ENCODE measurements at places on chromosomes 7 and 10. TPM values are rescaled to one million over a fixed set of nuclear protein-coding genes. Genes with fewer than 3 reads are reported as not detected.

Gene PNLIP
- total RNA-seq: not detected

DNA sequence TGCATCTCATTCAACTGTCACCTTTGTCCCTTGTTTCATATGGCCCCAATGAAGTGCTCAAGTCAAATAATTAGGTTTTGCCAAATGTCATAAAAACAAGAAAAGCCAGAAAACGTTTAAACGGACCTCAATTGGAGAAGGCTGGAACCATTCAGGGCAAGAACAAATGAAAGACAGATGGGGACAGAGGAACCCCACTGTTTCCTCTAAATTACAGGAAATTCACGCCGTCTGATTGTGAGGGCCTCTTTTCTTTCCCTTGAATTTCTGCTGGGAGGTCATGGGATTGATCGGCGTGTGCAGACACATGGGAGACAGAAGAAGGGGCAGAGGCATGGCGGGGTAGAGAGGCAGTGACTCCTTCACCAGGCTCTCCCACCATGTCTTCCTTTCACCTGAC, 656.4 kb downstream of the KCNMA1 start:
- no peaks in the 10 kb centered on the region for H3K27me3 ChIP-seq
- no peak overlapping the region for H3K27ac ChIP-seq
- H3K4me1 ChIP-seq: peaks cover 40% of the 10 kb centered on the region
- no peak overlapping the region for H3K4me3 ChIP-seq

Gene LRRD1
- total RNA-seq: not detected

- no peak overlapping the region for H3K27ac ChIP-seq
- H3K4me1 ChIP-seq: peaks cover 6% of the 10 kb centered on the region
- no peak overlapping the region for H3K4me3 ChIP-seq
Measured at GRCh38 chr7:36982766-36983165, 258.5 kb upstream of the AOAH start.

DNA sequence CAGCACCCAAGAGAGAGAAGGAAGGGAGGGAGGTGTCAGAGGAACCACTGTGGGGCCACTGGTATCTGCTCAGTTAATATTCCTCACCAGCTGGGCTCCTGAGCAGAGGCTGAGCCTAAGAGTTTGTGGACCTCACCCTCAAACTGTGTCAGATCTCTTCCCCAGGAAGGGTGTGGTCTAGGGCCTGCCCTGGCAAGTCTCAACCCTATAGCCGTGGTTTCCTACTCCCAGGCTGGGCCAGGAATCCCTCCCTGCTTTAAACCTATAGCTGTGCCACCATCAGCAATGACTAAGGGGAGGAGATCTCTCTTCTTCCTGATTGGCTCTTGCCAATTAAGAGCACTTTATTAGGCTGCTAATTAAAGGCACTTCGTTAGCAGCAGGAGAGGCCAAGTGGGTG, 29.9 kb downstream of the POLL start:
- peak; percentile 69 for DNase-seq
- no peaks in the 10 kb centered on the region for H3K27me3 ChIP-seq
- H3K4me1 ChIP-seq: peaks cover 7% of the 10 kb centered on the region
- H3K27ac ChIP-seq: no peak overlapping the region

GRCh38 chr7:14606101-14606500, 296.4 kb downstream of the DGKB start:
- H3K27ac ChIP-seq: no peak overlapping the region
- no peak overlapping the region for H3K4me3 ChIP-seq
- peaks cover 5% of the 10 kb centered on the region for H3K27me3 ChIP-seq
- DNase-seq: no peak

GRCh38 chr10:63543576-63543962, 22.4 kb downstream of the REEP3 start:
- peaks cover 13% of the 10 kb centered on the region for H3K36me3 ChIP-seq
- peak overlapping the region; percentile 76 for H3K27ac ChIP-seq
- no peak overlapping the region for H3K4me3 ChIP-seq
- DNase-seq: no peak

Gene HMX3
- total RNA-seq: not detected

- no peaks in the 10 kb centered on the region for H3K27me3 ChIP-seq
- no peak overlapping the region for H3K4me3 ChIP-seq
- H3K36me3 ChIP-seq: peaks cover 20% of the 10 kb centered on the region
- peaks cover 6% of the 10 kb centered on the region for H3K4me1 ChIP-seq
- H3K27ac ChIP-seq: no peak overlapping the region
Measured at GRCh38 chr7:149860821-149861727, 12.7 kb upstream of the ATP6V0E2 start.

Gene PROSER2
- 8.8 TPM for total RNA-seq

- no peak overlapping the region for H3K27ac ChIP-seq
- DNase-seq: no peak
- H3K4me1 ChIP-seq: peaks cover 14% of the 10 kb centered on the region
- no peaks in the 10 kb centered on the region for H3K36me3 ChIP-seq
- H3K27me3 ChIP-seq: no peaks in the 10 kb centered on the region
Measured at GRCh38 chr10:115915429-115915828, 357.6 kb downstream of the GFRA1 start.

All from osteocyte (in vitro differentiated cells).